ENCODE measurements at places on chromosomes 1 and 21.

GRCh38 chr1:55310505-55310971 lies 95.4 kb upstream of the USP24 start:
- DNase-seq: peak; percentile 95

- DNase-seq: no peak
Observed at GRCh38 chr1:164804366-164804765, 245.4 kb downstream of the PBX1 start.

DNA sequence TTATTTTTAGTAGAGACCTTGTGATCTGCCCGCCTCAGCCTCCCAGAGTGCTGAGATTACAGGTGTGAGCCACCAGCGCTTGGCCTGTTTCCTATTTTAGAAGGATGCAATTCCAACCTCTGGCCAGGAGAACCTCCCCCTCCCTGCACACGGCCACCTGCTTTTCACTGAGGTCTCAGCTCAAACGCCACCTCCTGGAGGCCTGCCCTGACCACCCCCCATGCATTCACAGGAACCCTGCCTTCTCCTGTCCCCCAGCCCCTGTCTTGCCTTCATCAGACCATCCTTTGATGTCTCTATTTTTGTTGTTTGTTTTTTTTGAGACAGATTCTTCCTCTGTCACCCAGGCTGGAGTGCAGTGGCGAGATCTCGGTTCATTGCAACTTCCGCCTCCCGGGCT lies 2.3 kb downstream of the SRM start:
- no peak for DNase-seq

DNA sequence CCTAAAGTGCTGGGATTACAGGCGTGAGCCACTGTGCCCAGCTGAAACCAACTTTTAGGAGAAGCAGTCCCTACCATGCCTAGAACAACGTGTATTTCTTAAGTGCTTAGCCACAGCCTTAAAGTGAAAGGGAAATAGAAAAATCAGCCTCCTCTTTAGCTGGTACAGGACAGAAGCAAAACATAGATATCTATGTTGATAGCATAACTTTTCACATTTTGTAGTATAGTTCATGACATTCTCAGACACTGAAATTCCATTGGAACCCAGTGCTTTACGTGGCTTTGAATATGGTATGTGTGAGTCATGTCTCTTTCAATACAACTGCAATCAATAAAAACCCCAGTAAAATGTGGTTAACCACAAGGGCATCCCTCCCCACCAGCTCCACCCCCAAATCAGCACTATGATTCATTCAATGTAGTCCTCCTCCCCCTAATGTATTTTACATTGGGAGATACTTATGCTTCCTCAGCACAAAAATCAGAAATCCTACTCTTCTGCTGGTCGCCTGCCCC lies 32.1 kb downstream of the TGFB2 start:
- peak; percentile 97 for DNase-seq

- no peak for DNase-seq
Observed at GRCh38 chr1:86992861-86993260, 78.4 kb downstream of the HS2ST1 start.

GRCh38 chr1:24913274-24913604 lies 16.8 kb downstream of the RUNX3 start:
- DNase-seq: no peak

- no peak for DNase-seq
Observed at GRCh38 chr1:147579934-147580537, 38.7 kb downstream of the BCL9 start.

GRCh38 chr21:43355925-43356289 lies 71.0 kb downstream of the SIK1 start:
- DNase-seq: no peak

DNA sequence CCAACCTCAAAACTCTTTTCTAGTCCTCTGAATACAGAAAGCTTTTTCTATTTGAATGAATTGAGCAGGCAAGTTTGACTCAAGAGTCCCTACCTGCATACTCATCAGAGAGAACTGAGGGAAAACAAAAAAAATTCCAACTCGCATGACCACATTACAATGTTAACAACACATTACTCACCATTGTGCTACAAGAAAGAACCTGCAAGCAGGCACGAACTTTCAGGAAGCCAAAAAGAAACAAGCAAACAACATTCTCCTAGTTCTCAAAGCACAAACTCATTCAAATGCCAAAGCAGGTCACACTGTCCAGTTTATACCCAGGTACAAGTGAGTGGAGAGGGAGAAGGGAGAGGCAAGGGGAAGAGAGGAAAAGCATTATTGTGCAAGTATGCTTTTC lies 14.6 kb downstream of the OTUD7B start:
- DNase-seq: peak; percentile 70

- DNase-seq: no peak
Observed at GRCh38 chr1:154832384-154832783, 37.7 kb downstream of the KCNN3 start.

- peak; percentile 54 for DNase-seq
Observed at GRCh38 chr21:33127154-33127867, 57.4 kb downstream of the OLIG1 start.

- DNase-seq: no peak
Observed at GRCh38 chr1:204678721-204679475, 6.6 kb downstream of the LRRN2 start.

GRCh38 chr1:38261574-38261973 lies 215.0 kb upstream of the POU3F1 start:
- no peak for DNase-seq

DNA sequence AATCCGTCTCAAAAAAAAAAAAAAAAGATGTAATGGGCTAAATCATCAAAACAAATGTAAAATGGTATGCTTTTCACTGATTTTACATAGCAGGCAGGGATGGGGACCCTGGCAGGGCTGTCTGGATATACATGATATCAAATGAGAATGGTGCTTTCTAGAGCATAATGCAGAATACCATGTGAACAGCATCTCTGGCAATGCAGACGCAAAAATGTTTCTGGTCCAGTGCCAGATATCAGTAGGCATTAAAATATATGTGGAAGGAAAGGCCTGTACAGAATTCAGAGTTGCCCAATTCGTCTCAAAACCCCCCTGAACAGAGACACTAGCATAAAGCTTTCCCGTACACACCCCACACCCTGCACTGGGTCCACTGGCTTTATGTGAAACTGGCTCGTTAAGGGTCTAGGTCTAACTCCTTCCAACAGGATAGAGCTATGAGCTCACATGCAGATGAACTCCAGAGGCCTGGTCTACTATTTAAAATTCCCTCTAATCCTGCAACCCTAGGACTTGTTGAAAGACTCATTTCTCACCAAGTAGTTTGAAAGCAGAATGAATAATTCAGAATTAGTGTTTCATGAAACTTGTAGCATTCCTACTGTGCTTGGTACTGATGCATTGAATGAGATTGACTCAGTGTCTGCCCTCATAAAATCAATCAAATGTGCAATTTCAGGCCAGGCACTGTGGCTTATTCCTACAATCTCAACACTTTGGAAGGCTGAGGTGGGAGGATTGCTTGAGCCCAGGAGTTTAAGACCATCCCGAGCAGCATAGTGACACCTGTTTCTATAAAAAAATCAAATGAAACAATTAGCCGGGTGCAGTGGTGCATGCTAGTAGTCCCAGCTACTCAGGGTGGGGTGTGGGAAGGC lies 2.6 kb upstream of the MYSM1 start:
- no peak for DNase-seq

DNA sequence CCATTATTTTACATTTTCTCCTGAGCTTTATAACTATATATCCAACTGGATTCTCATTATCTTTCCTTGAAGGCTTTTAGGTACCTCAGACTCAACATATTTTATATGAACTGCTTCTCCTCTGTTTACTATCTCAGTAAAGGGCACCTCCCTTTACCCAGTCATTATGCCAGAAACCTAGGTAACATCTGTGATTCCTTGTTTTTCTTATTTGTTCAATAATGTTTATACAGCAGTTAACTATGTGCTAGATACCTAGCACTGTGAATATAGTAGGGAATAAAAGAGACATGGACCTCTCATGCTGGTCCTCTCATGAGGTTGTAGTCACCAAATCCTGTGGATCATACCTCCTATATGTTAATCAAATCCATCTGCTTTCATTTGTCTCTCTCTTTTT lies 25.6 kb downstream of the PPP1R12B start:
- no peak for DNase-seq

GRCh38 chr1:66489151-66489550 lies 44.8 kb upstream of the SGIP1 start:
- peak; percentile 18 for DNase-seq

GRCh38 chr1:16155537-16156410 lies at the start of gene EPHA2:
EPHA2 (minus strand) TSS chr1:16156069; CDS start chr1:16155932, 137 bp downstream.
- peak; percentile 91 for DNase-seq

DNA sequence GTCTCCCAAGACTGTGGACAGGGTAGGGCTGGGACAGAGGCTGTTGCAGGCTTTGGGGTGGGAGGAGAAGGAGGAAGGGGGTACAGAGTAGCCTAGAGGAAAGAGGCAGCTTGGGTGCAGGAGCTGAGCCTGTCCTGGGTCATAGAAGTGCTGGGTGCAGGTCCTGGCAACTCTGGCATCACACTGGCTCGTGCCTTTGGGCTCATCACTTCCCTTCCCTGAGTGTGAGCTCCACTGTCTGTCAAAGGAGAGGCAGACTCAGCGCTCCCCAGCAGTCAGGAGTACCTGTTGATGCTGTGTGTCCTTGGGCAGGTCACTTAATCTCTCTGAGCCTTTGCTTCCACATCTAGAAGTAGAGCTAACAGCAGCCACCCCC lies 157.1 kb downstream of the PTPRU start:
- no peak for DNase-seq

GRCh38 chr1:194734970-194735369 lies 1548.6 kb upstream of the B3GALT2 start:
- DNase-seq: no peak

GRCh38 chr1:156488566-156489165 lies 11.9 kb downstream of the MEF2D start:
- DNase-seq: no peak

- no peak for DNase-seq
Observed at GRCh38 chr1:38719880-38720279, 139.7 kb downstream of the RRAGC start.

DNA sequence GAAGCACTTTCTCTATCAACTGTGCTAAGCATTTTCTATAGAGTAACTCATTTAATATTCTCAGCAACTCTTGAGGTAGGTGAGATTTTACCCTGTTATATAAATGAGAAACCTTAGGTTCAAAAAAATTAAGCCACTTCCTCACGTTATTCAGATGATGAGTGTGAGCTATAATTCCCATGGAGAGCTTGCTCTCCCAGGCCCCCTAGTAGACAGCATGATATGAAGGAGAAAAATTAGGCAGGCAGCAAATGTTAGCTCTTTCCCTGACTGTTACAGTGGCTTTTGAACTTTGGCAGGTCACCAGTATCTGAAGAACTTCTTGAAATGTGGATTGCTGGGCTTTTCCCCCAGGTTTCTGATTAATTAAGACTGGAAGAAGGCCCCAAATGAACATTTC lies 753.1 kb downstream of the NCAM2 start:
- no peak for DNase-seq

DNA sequence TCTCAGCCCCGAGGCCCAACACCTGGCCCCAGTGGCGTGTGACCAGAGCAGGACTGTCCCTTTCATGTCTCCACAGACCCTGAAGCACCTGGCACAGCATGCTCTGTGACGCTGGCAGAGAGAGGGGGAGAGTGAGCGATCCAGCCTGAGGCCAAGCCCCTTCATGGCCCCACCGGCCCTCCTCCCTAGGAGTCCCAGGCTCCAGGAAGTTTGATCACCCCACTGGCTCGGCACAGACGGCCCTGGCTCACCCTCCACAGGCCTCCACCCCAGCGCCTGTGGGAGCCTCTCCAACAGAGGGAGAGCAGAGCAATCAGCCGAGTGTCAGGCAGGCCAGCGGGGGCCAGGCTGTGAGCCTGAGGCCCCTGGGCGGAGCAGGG lies 11.0 kb downstream of the SH3BGRL3 start:
- DNase-seq: no peak

- no peak for DNase-seq
Observed at GRCh38 chr1:192399161-192399560, 82.4 kb downstream of the RGS21 start.

- no peak for DNase-seq
Observed at GRCh38 chr21:46079352-46080170, 18.4 kb upstream of the COL6A2 start.

DNA sequence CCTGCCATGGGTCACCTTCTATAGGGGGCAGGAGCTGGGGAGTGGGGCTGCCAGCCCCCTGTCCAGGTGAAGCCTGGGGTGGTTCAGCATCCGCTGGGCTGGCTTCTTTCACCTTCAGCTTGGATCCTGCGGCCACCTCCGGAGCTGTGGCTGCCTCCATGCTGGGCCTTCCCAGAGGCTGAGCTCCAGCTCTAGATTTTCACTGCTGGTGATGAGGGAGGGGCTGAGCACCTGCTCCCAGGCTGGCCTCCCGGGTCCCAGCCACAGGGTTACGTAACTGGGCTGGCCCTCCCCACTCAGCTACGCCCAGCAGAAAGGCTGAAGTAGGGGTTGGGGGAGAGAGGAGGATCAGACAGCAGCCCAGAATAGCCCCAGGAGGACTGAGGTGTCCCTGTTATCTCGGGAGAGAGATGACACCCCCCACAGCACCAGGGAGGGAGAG lies at the start of gene MYBPHL:
MYBPHL (minus strand) TSS at position 180 of the 442 bp plus-strand sequence; CDS start at position 160, 20 bp downstream.
- no peak for DNase-seq

DNA sequence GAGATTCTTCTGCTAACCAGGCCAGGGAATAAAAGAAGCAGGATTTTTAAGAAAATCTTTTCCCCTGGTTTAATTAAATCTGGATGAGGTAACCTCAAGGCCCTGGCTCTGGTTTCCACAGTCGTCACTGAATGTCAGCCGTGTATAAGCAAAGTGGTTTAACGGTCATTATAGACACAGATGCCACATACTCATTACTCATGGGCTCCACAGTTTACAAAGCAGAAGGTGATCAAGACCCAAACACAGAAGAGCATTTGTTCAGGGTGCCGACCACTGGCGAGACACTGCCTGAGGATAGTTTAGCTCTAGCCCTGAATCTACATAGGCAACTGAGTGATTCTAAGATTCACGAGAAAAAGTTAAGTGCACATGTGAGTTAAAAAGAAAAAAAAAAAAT lies 27.8 kb upstream of the RAP1GAP start:
- no peak for DNase-seq

DNA sequence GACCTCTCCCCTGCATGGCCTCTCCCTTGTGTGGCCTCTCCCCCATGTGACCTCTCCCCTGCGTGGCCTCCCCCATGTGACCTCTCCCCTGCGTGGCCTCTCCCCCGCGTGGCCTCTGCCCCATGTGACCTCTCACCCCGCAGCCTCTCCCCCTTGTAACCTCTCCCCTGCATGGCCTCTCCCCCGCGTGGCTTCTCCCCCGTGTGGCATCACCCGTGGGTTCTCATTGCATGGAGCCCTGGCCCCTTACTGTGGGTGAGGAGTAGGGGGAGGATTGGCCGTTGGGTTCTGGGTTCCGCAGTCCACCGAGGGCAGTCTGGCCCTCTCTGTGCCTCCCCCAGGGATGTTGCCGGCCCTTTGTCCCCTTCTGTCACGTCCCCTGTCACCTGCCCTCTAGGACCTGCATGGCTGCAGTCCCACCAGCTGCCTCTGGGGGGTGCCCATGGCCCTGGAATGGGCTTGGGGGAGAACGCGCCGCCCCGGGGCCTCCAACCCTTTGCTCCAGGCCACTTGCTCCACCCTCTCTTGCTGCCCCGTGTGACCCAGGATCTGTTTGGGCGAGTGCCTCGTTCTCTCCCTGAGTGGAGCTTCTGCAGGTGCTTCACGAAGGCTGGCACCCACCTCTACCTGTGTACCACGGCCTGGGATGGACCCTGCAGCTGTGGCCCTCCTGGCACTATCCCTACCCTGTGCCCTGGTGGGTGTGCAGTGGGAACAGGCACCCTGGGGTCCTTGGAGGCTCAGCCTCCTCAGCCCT lies 21.3 kb downstream of the RRP1 start:
- DNase-seq: peak; percentile 77

GRCh38 chr1:97069312-97069711 lies 347.7 kb downstream of the PTBP2 start:
- DNase-seq: no peak

Measured in RWPE1 (cell line).